Kidney epithelial cell (primary cell): ENCODE measurements at places on chromosomes 5 and 9. TPM values are rescaled to one million over a fixed set of nuclear protein-coding genes. Genes with fewer than 3 reads are reported as not detected.
A peak's percentile ranks its signal among the peaks of the same experiment; 100 is the strongest.

- DNase-seq = peak; percentile 63
These were observed 207.2 kb downstream of the ENC1 start for GRCh38 chr5:74433255-74433895.

GRCh38 chr9:18396102-18396728 lies 77.7 kb upstream of the ADAMTSL1 start:
- DNase-seq = no peak

DNA sequence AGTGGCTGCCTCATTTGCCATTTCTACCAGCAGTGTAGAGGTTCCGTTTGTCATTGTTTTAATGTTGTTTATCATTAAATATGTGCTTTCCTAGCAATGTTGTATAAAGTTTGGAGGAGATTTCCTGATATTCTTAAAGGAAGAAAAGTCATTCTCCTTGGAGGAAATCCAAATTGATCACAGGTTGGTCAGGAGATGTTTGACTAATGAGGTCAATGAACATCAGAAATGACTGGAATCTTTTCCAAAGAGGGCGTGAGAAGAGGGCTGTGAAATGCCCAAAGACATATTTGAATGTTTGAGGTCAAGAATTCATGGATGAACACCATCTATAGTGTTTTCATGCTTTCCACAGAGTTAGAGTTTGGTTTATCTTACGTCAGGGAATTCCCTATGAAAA lies 471.3 kb downstream of the MAT2B start:
- no peak for DNase-seq

GRCh38 chr5:170095646-170096045 lies 10.1 kb upstream of the FOXI1 start:
- no peak for DNase-seq

DNA sequence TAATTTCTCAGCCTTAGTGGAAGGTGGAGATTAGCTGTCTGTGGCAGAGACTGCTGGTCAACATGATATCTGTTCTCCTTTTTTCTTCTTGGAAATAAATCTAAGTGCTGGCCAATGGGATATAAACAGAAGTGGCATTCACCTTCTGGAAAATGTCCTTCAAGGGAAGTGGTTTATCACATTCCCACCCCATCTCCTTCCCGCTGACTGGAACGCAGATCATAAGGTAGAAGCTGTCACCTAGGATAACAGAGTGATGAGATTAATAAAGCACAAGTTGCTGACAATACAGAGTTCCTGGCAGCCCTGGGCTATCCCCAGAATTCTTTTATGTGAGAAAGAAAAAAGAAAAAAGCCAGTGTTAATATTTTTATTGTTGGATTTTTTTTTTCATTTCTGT lies 109.7 kb upstream of the OSMR start:
- no peak for DNase-seq

DNA sequence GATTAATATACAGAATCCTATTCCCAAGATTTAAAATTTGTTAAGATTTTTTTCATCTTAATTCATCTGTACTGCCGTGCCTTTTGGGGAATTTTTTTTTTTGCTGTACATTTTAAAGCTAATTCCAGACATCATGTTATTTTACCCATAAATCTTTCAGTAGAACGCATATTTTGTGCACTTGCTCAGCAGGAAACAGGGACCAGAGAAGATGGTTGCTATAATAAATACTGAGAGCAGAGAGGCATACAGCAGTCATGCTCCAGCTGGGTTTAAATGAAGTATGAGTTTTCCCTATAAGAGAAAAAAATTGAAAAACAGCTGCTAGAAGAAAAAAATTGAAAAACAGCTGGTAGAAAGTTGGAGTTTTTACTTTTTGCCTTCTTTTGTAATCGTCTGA lies 196.9 kb upstream of the PUM3 start:
- no peak for DNase-seq

DNA sequence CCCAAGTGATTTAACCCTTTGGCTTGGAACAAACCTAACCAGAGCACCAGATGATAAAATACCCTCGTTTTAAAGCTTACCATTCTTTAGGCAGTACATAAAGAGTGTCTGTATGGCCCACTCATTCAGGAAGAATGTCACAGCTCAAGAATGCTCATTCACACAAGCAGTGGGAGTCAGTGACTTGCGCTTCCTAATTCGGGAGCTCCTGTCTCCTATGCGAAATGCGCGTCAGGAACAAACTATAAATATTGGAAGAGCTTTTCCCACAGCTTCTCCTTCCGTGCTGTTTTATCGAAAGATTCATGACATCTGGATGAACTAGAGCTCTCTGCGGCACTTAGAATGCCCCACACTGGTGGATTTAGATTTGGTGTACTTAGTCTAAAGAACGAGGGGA lies 66.6 kb downstream of the NTRK2 start:
- no peak for DNase-seq

- DNase-seq = no peak
These were observed 13.9 kb upstream of the BTNL3 start for GRCh38 chr5:180974612-180975315.

DNA sequence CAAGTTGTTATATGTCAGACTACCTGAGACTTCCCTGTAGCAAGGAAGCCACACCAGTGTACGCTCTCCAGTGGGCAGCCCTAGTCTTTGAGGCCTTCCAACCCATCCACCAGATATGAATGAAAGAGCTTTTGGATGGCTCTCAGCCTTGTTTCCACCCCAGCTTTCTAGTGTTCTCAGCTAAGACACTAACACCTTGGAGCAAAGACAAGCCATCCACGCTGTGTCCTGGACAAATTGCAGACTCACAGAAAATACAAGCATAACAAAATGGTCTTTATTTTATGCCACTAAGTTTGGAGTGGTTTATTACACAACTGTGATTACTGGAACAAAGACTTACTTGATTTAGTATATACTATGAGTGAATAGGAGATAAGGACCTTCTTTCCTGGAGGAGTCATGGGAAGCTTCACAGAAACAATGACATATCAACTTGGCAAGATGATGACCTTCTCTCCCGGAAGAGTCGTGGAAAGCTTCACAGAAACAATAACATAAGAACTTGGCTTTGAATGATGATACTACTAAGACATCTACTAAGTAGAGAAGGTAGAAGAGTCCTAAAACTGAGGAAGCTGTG lies 134.0 kb upstream of the VCAN start:
- DNase-seq = no peak

DNA sequence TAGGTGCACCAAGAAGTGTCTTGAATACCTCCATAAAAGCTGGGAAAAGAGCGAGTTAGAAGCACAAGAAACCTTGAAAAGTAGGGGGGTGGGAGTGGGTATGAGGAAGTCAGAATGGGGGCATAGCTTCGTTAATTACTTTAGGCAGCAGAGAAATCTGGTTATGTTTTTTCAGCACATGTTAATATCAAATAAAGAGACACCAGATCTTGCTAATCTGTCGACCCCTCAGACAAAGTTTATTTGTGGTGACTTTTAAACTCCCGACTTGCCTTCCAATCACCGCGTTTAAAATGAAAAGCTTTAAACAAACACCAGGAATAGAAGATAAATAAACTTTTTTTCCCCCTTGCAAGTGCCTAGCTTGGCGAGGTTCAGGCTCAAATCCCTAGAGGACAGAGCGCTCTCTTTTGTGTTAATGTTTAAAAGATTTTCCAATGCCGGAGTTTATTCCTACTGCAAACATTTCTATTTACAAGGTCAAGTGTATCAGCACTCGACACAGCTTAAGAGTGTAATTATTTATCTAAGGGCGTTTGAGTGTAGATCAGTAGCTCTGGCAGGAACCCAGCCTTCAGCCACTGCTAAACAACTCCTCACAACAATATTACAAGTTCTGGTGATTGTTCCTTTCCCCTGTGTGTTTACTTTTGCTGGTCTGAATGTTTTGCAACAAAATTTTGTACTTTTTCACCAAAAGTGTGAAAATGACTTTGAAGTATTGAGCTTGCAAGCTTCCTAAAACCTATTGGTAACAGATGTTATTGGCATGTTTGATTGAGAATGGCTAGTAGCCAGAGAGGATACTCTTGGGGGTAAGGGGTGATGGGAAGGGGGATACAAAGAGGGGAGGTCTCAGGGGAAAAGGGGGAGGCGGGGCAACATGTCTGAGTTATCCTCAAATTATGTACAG lies 3.8 kb downstream of the GAS1 start:
- no peak for DNase-seq

The NEUROG1 gene
- total RNA-seq = 0.04 TPM in 1 of 2 replicates, not detected in the other

The CAMK4 gene
- total RNA-seq = 0.62 and 0.75 TPM in 2 replicates

The INSL4 gene
- total RNA-seq = not detected in 2 replicates

DNA sequence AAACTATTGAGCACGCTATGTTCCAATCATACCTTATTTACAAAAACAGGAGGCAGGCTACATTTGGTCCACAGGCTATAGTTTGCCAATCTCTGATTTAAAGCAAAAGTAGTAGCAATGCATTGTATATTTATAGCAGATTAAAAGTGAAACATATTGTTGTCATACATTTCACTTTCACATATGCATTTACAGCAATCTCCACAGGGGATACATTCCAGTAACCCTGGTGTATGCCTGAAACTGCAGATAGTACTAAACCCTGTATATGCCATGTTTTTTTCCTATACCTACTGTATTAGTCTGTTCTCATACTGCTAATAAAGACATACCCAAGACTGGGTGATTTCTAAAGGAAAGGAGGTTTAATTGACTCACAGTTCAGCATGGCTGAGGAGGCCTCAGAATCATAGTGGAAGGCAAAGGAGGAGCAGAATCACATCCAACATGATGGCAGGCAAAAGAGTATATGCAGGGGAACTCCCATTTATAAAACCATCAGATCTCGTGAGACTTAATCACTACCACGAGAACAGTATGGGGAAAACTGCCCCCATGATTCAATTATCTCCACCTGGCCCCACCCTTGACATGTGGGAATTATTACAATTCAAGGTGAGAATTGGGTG lies 5.9 kb upstream of the CSF1R start:
- DNase-seq = no peak

The RELL2 gene
- 7.8 and 12.6 TPM in 2 replicates for total RNA-seq

GRCh38 chr5:56329652-56330051 lies 96.5 kb upstream of the ANKRD55 start:
- DNase-seq = no peak

The ARHGAP26 gene
- 4.5 and 8.6 TPM in 2 replicates for total RNA-seq

DNA sequence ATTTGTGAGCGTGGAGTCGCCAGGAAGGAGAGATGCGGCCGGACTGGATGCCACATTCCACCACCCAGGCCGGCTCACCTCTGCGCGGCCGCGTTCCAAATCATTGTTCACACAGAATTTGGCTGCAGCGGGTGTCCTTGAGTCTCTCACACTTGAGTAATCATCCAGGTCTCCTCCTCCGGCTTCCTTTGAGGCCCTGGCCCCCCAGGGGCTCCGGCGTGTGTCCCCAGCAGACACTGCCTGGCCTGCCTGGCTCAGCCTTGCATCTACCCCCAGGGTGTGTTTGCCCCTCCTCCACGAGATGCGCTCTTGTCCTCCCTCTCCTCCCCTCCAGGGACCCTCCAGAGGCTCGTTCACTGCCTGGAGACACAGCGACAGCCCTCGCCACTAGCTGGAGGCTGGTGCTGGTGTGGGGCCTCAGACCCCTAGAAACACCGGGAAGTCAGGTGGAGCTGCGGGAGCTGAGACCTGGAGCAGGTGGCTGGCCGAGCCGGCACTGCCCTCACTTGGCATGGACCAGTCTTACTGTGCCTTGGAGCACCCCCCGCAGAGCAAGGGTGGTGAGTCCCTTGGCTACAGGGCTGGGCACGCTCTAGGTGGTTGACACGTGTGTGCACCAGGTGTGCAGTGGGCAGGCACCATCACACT lies 7.0 kb upstream of the SLC9A3 start:
- DNase-seq = no peak

- no peak for DNase-seq
These were observed 143.2 kb upstream of the PCA3 start for GRCh38 chr9:76620996-76621395.

DNA sequence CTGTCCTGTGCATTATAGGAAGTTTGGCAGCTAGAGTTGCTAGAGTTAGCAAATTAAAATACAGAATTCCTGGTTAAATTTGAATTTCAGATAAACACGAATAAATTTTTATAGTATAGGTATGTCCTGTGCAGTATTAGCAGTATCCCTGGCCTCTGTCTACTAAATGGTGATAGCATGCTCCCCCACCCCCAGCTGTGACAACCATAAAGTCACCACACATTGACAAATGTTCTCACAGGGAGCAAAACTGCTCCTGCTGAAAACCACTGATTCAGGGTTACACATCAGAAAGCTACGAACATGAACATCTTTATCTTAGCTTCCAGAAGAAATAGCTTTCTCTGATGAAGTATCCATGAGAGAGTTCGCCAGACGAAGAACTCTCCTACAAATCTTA lies 91.8 kb upstream of the CCDC112 start:
- no peak for DNase-seq

- no peak for DNase-seq
These were observed 244.0 kb downstream of the YTHDC2 start for GRCh38 chr5:113757508-113757907.

DNA sequence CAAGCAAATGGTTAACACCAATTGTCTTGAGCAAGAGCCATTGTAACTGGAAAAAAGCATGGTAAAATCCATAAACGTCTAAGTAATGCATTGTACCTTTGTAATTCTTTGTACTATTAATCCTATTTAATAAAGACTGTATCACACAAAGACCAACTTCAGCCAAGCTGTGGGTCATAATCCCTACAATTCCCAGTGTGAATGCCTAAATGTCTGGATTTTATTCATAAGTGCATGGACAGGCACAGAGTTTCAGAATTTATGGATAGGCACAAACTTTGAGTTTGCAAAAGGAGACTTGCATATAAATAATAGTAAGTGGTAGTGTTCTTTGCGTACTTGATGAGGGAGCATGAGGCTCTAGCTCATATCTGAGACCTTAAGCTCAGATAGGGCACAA lies 1280.2 kb upstream of the WWC1 start:
- no peak for DNase-seq
